CD4-positive, alpha-beta memory T cell (primary cell): ENCODE measurements at places on chromosomes 11 and 22. TPM values are rescaled to one million over a fixed set of nuclear protein-coding genes. Genes with fewer than 3 reads are reported as not detected.

Gene ZP1
- 0.41 TPM for total RNA-seq

Gene OR56B1
- total RNA-seq, result 0.61 TPM

DNA sequence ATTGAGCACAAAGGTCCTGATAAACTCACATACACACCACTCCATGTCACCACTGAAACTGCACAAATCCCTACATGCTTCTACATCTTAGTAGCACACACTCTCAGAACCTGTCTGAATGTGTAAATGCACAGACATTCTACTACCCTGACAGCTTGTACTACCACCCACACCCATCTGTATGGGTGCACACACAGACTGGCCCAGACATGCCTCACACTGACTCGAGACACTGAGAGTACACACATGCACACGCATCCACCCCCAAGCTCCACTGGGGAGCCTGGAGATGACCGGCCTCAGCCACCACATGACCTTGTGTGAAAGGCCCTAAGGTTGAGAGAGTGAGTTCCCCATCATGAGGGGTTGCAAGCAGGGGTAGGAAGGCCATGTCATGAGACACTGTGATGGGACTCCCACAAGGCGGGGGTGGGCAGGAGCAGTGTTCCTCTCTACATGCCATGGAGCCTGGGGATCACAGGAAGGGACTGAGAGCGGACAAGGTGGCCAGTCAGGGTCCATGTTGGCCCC, 28.1 kb downstream of the ARAP1 start:
- H3K27ac ChIP-seq, result no peak overlapping the region
- peaks cover 43% of the 10 kb centered on the region for H3K4me1 ChIP-seq
- H3K27me3 ChIP-seq, result no peaks in the 10 kb centered on the region
- H3K36me3 ChIP-seq, result peaks cover 8% of the 10 kb centered on the region
- DNase-seq, result no peak
- no peak overlapping the region for H3K4me3 ChIP-seq

Gene PKNOX2
- not detected for total RNA-seq

Gene PHF21A
- total RNA-seq, result 66.1 TPM

DNA sequence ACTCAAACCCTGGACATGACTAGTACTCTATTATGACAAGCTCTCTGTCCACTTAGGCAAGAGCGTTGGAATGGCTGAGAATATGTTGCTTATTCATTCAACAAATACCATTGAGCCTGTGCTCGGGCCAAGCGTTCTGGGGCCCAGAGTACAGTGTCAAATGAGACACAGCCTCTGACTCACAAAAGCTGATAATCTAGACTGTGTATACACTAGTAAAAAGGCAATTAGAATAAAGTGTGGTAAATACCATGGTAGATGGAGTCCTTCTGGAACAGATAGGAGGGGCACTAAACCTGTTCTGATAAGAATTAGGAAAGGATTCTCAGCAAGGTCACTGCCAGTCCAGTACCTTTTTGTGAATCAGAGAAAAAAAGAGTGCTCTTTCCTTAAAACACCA, 24.7 kb downstream of the KCNE3 start:
- no peak for DNase-seq
- H3K4me3 ChIP-seq, result no peak overlapping the region
- H3K27me3 ChIP-seq, result no peaks in the 10 kb centered on the region
- H3K36me3 ChIP-seq, result no peaks in the 10 kb centered on the region
- H3K27ac ChIP-seq, result no peak overlapping the region
- H3K4me1 ChIP-seq, result no peaks in the 10 kb centered on the region

GRCh38 chr22:50329236-50329635, 2.4 kb upstream of the DENND6B start:
- H3K27ac ChIP-seq, result no peak overlapping the region
- DNase-seq, result no peak
- H3K27me3 ChIP-seq, result no peaks in the 10 kb centered on the region
- H3K4me3 ChIP-seq, result no peak overlapping the region

- H3K27me3 ChIP-seq, result no peaks in the 10 kb centered on the region
- no peaks in the 10 kb centered on the region for H3K36me3 ChIP-seq
- H3K4me3 ChIP-seq, result no peak overlapping the region
- H3K4me1 ChIP-seq, result no peaks in the 10 kb centered on the region
- H3K27ac ChIP-seq, result no peak overlapping the region
Measured at GRCh38 chr11:45432910-45433309, 146.8 kb upstream of the SYT13 start.

Gene MMP27
- not detected for total RNA-seq

- H3K36me3 ChIP-seq, result no peaks in the 10 kb centered on the region
- peak overlapping the region; percentile 40 for H3K27ac ChIP-seq
- H3K4me3 ChIP-seq, result no peak overlapping the region
- no peak for DNase-seq
- H3K4me1 ChIP-seq, result peaks cover 46% of the 10 kb centered on the region
- H3K27me3 ChIP-seq, result no peaks in the 10 kb centered on the region
Measured at GRCh38 chr11:123303924-123304323, 108.9 kb upstream of the CLMP start.

DNA sequence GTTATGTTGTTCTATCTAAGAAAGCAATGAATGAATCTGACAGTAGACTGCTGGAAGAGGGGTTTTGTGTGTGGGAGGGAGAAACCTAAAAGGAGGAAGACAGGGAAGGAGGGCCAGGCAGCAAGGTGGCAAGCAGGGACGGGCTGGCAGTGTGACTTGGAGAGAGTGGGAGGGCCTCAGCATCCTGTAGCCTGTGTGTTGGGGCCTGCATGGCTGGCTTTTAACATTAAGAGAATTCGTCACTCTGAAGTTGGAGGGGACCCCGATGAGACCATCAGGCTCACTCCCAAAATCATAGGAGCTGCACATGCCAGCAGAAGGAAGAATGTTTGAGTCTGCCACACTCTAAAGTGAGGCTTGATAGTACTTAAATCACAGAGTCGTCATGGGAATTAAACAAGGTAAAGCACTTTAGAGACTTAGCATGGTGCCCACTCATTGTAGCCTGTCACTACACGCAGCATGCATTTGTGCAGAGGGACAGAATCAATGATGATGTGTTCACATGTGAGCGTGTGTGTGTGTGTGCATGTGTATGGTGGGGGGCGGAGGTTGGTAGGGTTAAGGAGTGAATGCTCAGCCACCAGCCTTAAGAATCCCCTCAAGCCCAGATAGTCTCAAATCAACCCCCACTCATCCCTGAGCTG, 199.5 kb downstream of the TENM4 start:
- H3K36me3 ChIP-seq, result no peaks in the 10 kb centered on the region
- no peaks in the 10 kb centered on the region for H3K27me3 ChIP-seq
- no peaks in the 10 kb centered on the region for H3K4me1 ChIP-seq
- no peak overlapping the region for H3K4me3 ChIP-seq

DNA sequence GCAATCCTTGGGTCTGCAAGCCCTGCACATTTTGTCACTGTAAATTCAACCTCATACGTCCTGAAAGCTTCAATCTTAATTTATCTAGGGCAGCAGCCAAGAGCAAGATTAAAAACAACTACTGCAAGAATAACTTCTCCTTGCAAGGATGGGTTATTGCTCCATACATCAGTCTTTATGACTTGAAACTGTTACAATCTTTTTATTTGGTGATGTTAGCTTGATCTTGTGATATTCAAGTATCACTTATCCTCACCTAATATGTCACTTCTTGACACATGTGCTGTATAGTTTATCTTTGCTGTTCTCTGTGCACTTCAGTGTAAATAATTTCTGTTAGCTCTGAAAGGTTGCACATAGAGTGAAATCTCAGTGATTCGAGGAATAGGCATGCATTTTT, 14.7 kb upstream of the APLP2 start:
- H3K36me3 ChIP-seq, result no peaks in the 10 kb centered on the region
- no peaks in the 10 kb centered on the region for H3K4me1 ChIP-seq
- DNase-seq, result no peak
- no peaks in the 10 kb centered on the region for H3K27me3 ChIP-seq
- H3K4me3 ChIP-seq, result no peak overlapping the region

- no peak for DNase-seq
- H3K36me3 ChIP-seq, result peaks cover 12% of the 10 kb centered on the region
- H3K27me3 ChIP-seq, result no peaks in the 10 kb centered on the region
- H3K4me3 ChIP-seq, result no peak overlapping the region
- no peak overlapping the region for H3K27ac ChIP-seq
Measured at GRCh38 chr11:64313491-64314145, 3.7 kb downstream of the TRMT112 start.

Gene OR5P2
- not detected for total RNA-seq

GRCh38 chr11:64092111-64092760, 56.5 kb downstream of the FLRT1 start:
- no peak overlapping the region for H3K4me3 ChIP-seq
- H3K36me3 ChIP-seq, result no peaks in the 10 kb centered on the region
- no peak overlapping the region for H3K27ac ChIP-seq
- H3K4me1 ChIP-seq, result no peaks in the 10 kb centered on the region
- no peak for DNase-seq

Gene CALCB
- total RNA-seq, result 0.33 TPM

- no peak overlapping the region for H3K27ac ChIP-seq
- peaks cover 3% of the 10 kb centered on the region for H3K27me3 ChIP-seq
- H3K36me3 ChIP-seq, result no peaks in the 10 kb centered on the region
Measured at GRCh38 chr11:88042647-88043046, 132.6 kb downstream of the RAB38 start.

Gene RAB3IL1
- 0.53 TPM for total RNA-seq

GRCh38 chr11:111561791-111562325, 21.3 kb downstream of the LAYN start:
- no peak overlapping the region for H3K4me3 ChIP-seq
- H3K4me1 ChIP-seq, result no peaks in the 10 kb centered on the region
- no peaks in the 10 kb centered on the region for H3K27me3 ChIP-seq
- H3K27ac ChIP-seq, result no peak overlapping the region

DNA sequence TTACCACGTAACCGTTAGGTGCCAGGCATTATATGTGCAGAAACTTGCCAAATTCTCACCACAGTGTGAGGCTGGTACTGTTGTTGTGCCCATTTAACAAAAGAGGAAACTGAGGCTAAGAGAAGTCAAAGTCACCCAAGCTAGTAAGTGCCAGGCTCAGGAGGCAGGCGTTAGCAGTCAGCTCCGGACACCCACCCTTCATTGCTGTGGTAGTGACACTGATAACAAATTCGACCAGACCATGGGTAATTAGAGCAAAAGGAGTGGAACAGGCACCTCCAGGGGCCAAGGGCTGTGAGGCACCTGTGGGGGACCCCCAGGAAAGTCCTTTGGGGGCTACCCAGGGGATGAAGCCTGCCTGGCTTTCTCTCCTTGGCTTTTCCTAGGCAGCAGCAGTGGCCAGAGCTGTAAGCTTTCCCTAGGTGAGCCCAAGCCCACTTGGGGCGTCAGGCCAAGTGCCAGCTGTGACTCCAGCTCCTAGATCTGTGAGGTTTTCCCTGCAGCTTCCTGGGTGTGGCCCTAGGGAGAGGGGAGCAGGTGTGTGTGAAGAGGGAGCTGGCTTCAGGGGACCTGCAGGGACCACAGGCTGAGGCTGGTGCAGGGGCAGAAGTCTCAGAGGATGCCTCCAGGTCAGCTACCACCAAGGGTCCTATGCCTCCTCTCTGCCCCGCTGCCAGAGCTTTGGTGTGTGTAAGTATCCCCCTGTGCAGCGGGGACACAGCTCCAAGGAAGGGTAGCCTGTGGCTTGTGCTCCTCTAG, 19.7 kb upstream of the ALX4 start:
- no peak overlapping the region for H3K27ac ChIP-seq
- H3K36me3 ChIP-seq, result no peaks in the 10 kb centered on the region
- no peaks in the 10 kb centered on the region for H3K4me1 ChIP-seq
- DNase-seq, result no peak
- no peak overlapping the region for H3K4me3 ChIP-seq

Gene KRTAP5-1
- total RNA-seq, result not detected

DNA sequence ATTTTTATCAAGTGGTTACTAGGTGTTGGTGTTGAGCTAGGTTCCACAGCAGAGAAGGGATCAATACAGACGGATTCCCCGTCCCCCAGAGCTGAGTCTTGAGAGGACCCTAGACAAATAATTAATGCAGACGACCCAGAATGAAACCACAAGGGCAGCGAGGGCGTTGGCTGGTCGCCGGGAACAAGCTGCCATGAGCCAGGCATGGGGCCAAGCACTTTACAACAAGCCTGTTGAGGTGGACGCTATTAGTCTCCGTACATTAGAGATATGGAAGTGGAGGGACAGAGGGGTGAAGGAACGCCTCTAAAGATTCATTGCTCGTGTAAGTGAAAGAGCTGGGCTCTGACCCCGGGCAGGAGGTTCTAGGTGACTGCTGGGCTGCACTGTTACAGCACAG, 77.1 kb upstream of the EIF3D start:
- no peaks in the 10 kb centered on the region for H3K4me1 ChIP-seq
- no peak overlapping the region for H3K4me3 ChIP-seq
- H3K27me3 ChIP-seq, result peaks cover 7% of the 10 kb centered on the region
- H3K27ac ChIP-seq, result no peak overlapping the region
- no peaks in the 10 kb centered on the region for H3K36me3 ChIP-seq

Gene ARHGEF17
- total RNA-seq, result not detected

- no peaks in the 10 kb centered on the region for H3K27me3 ChIP-seq
- DNase-seq, result no peak
- no peaks in the 10 kb centered on the region for H3K36me3 ChIP-seq
- H3K4me1 ChIP-seq, result peaks cover 3% of the 10 kb centered on the region
- H3K27ac ChIP-seq, result no peak overlapping the region
Measured at GRCh38 chr22:38946771-38947170, 10.6 kb upstream of the APOBEC3A start.

GRCh38 chr11:77127235-77127911, 673 bp upstream of the MYO7A start:
- H3K36me3 ChIP-seq, result no peaks in the 10 kb centered on the region
- peak overlapping the region; percentile 62 for H3K4me3 ChIP-seq
- peaks cover 14% of the 10 kb centered on the region for H3K4me1 ChIP-seq
- H3K27ac ChIP-seq, result no peak overlapping the region
